ENCODE measurements at places on chromosomes 16 and 17. TPM values are rescaled to one million over a fixed set of nuclear protein-coding genes. Genes with fewer than 3 reads are reported as not detected.

DNA sequence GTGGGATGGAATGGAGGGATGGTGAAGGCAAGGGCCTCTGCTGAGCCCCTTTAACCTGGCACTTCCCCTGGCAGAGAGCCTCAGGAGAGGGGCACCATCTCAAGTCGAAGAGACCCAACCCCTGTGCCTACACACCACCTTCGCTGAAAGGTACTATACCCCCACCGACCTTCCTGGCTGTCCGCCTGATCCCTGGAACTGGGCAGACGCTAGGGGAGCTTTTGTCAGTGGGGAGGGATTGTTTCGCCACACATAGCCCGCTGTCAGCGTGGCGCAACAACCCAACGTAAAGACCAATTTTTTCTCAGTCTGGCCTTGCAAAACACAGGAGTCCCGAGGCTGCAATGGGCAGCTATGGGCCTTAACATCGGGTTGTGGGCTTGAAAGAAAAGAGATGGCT, 3.1 kb downstream of the PPP1R1B start:
- DNase-seq, result no peak

SPATA22 gene
- not detected for total RNA-seq

DNA sequence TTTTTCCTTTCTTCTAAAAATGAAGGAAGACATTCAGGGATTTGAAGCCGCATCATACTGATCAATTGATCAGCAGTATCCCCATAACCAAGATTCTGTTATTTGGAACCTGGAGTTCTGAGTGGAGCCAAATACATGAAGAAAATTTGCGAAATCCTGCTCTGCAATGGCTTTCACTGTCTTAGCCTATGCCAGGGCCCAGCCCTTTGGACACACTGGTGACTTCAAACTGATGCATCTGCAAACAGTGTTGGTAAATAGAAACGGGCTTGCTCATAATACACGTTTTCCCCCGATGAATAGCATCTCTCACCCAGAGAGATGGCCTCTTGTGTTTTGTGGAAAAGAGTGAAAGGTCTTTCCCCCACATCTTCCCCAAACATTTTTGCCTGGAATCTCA, 87.6 kb upstream of the TOX3 start:
- no peak for DNase-seq

PROCA1 gene
- total RNA-seq, result 5.7 TPM

DNA sequence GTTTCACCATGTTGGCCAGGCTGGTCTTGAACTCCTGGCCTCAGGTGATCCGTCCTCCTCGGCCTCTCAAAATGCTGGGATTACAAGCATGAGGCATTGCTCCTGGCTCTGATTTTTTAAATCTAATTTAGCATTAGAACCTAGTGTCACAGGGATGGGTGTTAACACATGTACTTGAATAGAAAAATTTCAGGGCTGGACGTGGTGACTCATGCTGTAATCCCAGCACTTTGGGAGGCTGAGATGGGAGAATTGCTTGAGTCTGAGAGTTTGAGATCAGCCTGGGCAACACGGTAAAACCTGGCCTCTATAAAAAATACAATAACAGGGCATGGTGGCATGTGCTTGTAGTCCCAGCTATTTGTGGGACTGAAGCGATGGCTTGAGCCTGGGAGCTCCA, 6.0 kb upstream of the RNF135 start:
- DNase-seq, result no peak

DNA sequence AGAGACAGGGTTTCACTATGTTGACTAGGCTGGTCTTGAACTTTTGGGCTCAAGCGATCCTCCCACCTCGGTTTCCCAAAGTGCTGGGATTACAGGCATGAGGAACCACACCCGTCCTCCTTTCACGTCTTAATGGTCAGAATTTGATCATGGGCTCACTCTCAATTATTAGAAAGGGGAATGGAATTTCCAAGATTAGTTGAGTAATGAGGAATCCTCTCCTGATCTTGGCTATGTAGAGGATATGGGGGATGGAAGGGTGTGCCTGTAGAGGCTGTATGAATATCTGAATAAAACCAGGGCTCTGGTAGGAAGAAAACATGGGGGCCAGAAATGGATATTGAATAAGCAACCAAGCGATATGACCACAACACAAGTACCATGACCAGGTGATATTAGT, 25.9 kb upstream of the SMURF2 start:
- DNase-seq, result no peak

- no peak for DNase-seq
These were observed 186.0 kb upstream of the ZNF469 start for GRCh38 chr16:88196471-88197400.

METTL9 gene
- 92.2 TPM for total RNA-seq

GRCh38 chr16:74667255-74667700, 601 bp upstream of the RFWD3 start:
- DNase-seq, result peak; percentile 48

- DNase-seq, result no peak
These were observed 181.7 kb downstream of the BANP start for GRCh38 chr16:88132836-88133506.

- DNase-seq, result no peak
These were observed 83.2 kb downstream of the LITAF start for GRCh38 chr16:11503566-11503965.

CDH1 gene
- 14.9 TPM for total RNA-seq

DNA sequence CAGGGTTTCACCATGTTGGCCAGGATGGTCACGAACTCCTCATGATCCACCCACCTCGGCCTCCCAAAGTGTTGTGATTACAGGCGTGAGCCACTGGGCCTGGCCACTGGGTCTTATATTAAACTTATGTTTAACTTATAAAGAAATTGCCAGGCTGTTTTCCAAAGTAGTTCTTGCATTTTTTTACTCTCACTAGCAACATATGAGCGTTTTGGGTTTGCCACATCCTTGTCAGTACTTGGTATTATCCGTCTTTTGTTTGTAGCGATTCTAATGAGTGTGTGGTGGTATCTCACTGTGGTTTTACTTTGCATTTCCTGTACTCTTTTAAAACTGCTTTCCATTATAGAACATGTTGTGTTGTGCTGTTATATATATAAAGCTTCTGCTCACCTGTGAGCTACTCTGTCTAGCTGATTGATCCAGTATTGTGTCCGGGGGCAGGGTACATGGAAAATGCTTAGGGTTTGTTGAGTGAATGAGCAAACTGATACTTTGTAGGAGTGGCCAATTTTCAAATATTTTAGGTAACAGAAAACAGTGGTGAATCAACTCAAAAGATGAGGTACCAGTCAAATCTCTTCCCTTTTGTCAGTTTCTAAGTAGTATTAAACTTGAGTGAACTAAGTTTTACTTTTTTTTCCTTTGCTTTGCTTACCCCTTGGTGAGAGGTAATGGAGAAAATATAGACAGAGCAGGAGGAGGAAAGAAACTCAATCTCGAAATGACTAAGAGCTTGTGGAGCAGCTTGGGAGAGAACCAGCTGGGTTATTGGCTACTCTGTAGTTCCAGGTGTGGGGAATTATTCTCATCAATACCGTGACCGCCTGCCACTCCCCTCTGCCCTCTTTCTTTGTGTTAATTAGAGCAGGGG, 75.8 kb downstream of the PITPNC1 start:
- DNase-seq, result peak; percentile 44

GRCh38 chr17:51813784-51814174, 344.7 kb downstream of the CA10 start:
- DNase-seq, result no peak

NPIPA8 gene
- 32.4 TPM for total RNA-seq

- no peak for DNase-seq
These were observed 130.4 kb downstream of the MRM1 start for GRCh38 chr17:36731811-36732210.

DNA sequence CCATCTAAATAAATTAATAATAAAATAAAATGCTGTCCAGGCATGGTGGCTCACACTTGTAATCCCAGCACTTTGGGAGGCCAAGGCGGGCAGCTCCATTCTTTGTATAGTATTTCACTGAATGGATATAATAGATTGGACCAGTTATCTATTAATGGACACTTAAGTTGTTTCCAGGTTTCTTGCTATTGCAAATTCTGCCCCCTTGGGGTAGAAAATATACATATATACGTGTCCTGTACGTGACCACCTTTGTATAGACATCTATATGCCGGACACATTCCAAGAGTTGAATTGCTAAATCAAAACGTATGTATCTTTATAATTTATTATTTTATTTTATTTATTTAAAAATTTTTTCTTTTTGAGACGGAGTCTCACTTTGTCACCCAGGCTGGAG, 3.9 kb upstream of the EXOC7 start:
- DNase-seq, result no peak

- DNase-seq, result no peak
These were observed 17.7 kb upstream of the EXOSC6 start for GRCh38 chr16:70269471-70269870.

GAS7 gene
- total RNA-seq, result 2.9 TPM

HIC1 gene
- total RNA-seq, result 41.8 TPM

HOXB1 gene
- total RNA-seq, result not detected
